ENCODE measurements at places on chromosomes 1 and 21.

DNA sequence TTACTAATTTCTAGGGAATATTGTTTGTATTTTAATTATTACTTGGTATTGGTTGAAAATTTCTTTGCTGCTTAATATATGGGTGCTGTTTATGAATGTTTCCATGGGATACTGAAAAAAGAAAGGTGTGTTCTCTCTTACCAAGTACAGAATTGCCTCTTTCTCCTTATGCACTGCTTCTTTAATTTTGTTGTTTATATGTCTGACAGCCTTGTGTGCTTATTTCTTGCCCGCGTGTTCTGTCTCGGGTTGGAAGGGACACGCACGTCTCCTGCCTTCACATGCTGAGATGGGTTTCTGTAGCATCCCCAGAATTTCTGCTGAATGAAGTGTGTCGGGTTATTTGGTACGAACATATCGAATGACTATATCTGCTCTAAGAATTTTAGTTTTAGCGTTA is 51.1 kb downstream of the AGPAT3 start:
- DNase-seq: no peak

DNA sequence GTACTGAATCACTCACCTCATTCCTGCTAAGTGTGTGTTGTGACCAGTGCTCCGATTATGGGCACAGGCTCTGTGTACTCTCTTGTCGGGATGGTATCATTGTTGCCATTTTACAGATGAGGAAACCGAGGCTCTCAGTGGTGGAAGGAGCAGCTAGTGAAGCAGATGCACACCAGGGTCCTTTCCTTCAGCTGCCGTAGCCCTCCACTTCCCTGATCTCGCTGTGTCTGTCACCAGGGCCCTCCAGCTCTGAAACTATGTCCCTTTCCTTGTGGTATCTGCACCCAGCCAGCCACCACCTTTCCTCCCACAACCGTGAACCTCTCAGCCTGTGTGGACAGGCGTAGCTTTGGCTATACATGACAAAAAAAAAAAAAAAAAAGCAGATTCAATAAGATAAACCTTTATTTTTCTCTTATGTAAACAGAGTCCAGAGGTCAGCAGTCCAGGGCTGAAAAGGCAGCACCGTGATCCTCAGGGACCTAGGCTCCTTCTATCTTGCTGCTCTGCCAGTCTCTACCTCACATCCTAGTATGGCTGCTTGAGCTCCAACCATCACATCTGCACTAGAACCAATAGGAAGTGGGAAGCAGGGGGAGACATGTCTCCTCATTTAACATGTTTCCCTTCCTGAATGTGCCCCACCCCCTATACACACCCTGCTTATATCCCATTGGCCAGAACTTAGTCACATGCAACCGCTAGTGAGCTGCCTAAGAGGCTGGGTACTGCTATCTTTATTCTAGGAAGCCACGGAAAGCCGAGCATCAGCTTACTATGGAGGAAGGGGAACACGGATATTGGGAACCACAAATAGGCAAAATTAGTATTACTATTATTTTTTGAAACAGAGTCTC is 44.3 kb downstream of the TMEM51 start:
- DNase-seq: no peak

- DNase-seq: no peak
Observed at GRCh38 chr1:15965228-15965767, 10.6 kb downstream of the ZBTB17 start.

DNA sequence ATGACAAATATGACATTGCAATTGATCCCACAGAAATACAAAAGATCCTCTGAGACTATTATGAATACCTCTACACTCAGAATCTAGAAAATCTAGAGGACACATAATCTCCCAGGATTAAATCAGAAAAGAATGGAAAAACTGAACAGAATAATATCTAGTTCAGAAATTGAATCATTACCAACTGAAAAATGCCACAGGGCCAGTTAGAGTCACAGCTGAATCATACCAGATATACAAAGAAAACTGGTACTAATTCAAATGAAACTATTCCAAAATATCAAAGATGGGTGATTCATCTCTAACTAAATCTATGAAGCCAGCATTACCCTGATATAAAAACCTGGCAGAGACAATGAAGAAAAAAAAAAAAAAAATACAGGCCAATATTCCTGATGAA is 149.3 kb downstream of the BRINP3 start:
- no peak for DNase-seq

DNA sequence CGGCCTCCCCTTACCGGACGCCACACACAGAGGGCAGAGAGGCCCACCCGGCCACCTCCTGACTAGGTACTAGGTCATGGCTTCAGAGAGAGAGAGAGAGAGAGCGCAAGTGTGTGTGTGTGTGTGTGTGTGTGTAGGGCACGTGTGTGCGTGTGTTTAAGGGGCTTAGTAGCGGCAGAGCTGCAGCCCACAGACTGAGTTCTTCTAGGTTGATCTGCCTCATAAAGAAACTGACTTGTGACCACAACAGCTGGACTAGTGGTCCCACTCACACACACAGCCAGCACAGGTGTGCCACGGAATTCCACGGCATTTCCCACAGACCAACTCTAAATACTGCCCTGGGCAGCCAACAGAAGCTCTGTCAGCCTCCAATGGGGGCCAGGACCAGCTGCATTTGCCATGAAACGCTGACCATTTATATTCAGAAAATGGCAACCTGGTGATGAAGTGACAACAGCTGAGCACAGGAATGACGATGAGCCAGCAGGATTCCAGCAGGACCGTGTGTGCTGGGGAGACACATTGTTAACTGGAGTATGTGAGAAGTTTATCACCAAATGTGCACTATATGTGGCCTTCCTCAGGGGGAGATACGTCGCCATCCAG is 38.8 kb upstream of the GPR153 start:
- DNase-seq: no peak

GRCh38 chr1:61313906-61314422 is 231.6 kb downstream of the NFIA start:
- DNase-seq: no peak

DNA sequence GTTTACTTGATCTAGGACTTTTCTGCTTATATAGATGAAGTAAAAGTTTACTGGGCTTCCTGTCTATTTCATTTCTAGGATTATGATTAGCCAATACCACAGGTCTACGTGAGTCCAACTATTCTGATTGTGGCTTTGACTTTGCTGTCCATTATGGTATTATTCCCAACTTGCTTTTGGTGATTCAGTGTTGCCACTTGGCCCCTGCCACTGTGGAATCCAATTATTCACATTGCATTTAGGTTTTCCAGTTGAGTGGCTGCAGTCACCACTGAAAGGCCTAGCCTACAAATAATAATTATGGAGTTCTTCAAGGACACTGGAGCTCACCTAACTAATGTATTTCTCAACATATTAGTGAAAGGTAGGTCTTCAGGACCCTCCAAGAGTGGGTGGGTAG is 574.3 kb upstream of the USP24 start:
- DNase-seq: no peak

GRCh38 chr1:109840011-109840629 is 70.5 kb upstream of the CSF1 start:
- DNase-seq: no peak

DNA sequence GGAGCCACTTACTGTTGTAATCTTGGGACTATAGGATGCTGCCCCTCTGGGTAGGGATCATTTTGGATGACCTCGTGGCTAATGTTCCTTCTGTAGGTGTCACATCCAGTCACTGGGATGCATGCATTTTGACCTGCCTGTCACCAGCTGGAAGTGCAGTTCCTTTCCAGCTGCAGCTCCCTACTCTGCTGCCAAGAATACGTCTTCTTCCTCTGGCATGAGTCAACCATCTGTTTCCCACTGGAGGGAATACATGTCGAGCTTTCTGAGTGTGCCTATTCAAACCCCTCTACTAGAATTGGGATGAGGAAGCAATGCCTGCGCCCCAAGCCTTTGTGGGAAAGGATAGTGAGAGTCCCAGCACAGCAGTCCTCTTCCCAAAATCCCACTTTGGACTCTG is 415.5 kb upstream of the ADAMTS5 start:
- DNase-seq: no peak

GRCh38 chr1:98402860-98403259 is 258.7 kb upstream of the SNX7 start:
- DNase-seq: no peak

- no peak for DNase-seq
Observed at GRCh38 chr1:84724128-84724860, 34.0 kb upstream of the SSX2IP start.

DNA sequence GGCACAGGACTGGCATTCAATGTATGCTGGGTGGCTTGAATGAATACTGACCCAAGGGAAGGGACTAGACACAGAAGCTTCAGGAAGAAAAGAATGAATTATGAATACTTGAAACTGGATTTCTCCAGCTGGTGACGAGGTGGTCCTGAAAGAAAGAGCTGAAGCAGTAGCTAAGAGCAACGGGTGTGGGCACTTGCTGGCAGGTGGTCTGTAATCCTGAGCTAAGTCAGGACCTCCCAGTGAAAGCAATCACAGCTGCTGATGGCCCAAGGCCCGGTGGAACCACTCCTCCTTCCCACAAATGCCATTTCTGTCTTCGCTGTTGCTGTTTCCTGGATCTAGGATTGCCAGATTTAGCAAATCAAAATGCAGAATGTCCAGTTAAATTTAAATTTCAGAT is 47.0 kb downstream of the NEK2 start:
- DNase-seq: no peak

GRCh38 chr1:193060938-193061337 is 1.5 kb downstream of the RO60 start:
- no peak for DNase-seq

DNA sequence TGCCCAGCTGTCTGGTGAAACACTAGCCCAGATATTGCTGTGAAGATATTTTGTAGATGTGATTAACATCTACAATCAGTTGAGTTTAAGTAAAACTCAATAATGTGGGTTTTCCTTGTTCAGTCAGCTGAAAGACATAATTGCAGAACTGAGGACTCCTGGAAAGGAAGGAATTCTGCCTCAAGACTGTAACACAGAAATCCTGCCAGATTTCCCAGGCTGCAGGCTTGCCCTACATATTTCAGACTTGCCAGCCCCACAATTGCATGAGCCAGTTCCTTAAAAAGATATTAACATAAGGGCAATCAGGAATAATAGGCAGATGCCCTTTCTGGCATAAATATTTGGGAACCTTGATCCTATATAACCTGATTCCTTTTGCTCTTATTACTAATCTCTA is 14.2 kb upstream of the NIBAN1 start:
- no peak for DNase-seq

DNA sequence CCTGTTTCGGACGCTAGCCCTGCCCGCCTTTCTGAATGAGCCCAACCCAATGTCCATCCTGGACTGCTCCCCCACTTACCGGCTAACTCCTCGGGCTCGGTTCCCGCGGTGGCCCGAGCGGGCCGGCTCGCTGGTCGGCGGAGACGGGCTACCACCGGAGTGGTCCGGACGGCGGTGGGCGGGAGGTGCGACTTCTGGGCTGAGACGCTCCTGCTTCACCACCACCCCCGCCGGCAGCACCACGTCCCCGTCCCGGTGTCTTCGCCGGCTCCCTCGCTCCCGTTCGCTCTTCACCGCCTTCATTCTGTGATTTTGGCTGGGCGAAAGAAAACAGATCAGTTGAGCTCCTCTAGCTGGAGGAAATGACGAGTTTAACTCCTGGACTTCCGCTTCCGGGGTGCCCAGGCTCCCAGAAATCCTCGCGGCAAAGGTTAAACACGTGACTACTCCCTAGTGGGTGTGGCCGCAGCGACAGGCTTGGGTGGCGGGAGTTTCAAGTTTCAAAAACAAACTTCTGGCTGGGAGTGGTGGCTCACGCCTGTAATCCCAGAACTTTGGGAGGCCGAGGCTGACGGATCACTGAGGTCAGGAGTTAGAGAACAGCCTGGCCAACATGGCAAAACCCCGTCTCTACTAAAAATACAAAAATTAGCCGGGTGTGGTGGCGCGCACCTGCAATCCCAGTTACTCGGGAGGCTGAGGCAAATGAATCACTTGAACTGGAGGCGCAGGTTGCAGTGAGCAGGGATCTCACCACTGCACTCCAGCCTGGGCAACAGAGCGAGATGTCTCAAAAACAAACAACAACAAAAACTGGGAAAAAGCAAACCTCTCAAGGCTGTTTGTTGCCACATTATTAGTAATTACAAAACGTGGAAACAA is at the start of gene SNIP1:
Gene SNIP1 (minus strand): TSS at position 367 of the 882 bp plus-strand sequence. CDS start 64 bp downstream, at position 303.
- DNase-seq: peak; percentile 98

GRCh38 chr1:231312432-231312788 is 25.2 kb downstream of the EXOC8 start:
- DNase-seq: no peak

GRCh38 chr1:24541711-24542346 is 14.1 kb upstream of the NCMAP start:
- no peak for DNase-seq

GRCh38 chr1:62194651-62195544 is at the start of gene L1TD1:
Gene L1TD1 (plus strand): TSS chr1:62194849. CDS start chr1:62206629, 11,780 bp downstream.
- DNase-seq: peak; percentile 23

DNA sequence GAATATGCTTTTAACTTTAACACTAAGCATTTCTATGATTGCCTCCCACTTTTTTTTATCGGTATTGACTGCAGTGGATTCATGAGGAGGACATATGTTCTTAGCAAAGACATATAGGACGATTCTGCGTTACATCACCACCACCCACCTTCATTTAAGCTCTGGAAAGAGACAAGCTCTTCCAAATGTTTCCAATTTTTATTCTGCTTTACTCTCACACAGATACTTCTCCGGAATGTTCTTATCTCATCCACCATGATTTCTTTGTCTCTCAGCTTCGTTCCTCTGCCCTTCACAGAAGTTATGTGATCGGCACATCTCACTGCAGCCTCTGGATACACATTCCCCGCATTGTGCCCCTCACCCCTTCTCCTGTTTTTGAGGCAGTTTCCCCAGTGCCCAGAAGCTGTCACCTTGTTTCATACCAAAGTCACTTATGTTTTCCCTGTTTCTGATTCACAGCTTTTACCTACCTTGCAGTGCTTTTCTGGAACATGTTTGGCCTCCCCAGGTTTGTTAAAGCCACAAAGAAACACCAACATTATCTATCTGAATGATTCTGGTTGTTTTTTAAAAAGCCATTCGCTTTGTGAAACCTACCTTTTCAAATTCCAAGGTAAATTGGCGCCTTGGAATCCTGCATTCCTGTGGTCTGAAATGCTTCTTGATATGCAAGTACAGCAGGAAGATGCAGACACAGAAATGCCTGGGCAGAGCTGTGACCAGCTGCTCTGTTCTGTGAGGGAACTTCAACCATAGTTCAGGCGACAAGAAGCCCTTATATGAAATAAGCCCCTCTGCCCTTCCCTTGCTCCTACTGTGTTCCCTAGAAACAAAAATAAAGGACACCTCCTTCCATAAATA is 1020.2 kb downstream of the TTLL7 start:
- no peak for DNase-seq

DNA sequence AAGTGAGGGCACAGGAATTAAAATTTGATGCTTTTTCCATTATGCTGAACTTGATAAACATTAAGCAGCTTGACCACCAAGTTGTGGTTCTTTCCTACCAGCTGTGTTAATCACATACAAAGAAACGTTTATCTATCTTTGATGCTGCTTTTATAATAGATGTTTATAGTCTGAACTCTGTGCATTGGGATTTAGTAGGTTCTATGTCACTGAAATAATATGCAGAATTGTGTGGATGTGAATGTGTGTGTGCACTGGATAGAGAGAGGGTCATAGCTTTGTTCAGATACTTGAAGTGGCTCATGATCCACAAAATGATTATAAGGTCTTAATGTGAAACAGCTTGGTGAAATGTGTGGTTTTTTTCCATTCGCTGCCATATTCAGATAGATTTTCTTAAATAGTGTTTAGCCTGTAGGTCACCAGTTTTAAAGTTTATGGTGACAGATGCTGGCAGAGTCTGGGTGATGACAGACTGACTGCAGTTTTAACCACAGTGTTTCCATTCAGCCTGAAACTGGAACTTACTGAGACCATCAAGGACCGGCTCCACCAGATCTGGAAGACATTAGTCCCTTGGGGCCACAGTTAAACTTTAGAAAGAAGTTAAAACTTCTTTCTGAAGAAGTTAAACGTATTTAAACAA is 10.2 kb downstream of the DDI2 start:
- DNase-seq: peak; percentile 46

- no peak for DNase-seq
Observed at GRCh38 chr21:26238646-26239045, 68.1 kb upstream of the APP start.
